Activated CD4-positive, CD25-positive, alpha-beta regulatory T cell treated with anti-CD3 and anti-CD28 coated beads, Interleukin-2, amount 50 U/mL, for 16 hours (primary cell): ENCODE measurements at places on chromosomes 7 and 10.

DNA sequence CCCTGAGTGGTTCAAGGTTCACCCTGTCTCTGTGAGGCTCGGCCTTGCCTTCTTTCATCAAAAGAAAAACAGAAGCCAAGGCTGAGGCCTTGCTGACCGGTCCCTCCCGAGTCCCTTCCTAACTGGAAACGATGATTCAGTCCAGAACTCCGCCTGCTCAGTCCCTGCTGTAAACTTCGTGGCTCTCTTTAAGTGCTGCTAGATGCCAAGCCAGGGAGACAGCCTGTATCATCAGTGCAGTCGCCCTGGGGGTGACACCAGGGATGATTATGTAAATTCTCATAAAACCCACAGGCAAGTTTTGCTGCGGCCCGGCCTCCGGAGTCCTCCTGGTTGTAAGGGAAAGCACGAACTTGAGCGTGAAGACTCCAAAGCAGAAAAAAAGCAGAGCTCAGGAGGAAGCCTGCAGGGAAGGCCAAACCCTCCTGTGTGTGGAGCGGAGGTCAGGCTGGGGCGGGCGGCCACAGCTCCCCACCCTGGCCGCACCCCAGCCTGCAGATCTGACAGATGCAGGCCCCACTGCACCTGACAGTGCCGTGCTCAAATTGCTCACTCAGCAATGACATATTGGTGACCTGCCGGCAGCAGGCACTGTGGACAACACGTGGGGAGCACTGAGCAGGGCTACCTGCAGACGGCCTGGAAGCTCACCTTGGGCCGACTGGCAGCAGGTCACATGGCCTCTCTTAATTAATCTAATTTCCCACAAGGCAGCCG is 123.4 kb downstream of the DYNC2I1 start:
- no peak for DNase-seq

GRCh38 chr10:44898665-44899064 is 12.5 kb upstream of the TMEM72 start:
- DNase-seq = no peak

DNA sequence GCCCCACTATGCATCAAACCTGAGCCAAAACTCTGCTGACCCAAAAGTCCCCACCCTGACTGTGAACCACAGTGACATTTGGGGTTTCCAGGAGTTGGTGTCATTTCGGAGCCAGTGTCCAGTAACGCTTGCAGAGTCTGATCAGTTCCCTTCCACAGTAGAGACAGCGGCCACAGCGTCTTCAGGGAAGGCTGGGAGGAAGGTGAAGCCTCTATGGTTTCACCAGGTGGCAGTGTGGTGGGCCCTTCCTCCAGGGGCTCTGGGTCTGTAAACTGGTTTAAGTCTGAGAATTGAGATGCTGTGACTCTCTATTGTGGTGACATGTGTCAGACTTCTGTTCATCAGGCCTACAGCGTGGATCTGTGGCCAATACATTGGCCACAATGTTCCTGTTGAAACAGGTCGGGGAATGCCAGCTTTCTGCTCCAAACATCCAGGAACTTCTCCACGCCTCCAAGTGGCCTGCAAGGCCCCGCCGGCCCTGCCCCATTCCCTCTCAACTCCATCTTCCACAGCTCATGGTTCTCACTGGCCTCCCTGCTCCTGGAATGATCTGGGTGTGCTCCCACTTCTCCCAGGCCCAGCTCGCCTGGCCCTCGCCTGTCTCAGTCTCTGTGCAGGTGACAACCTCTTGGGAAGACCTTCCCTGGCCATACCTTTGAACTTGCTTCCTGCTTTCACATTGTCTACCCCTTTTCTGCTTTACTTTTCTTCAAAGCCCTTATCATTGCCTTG is 124.5 kb upstream of the FAM20C start:
- DNase-seq = no peak

DNA sequence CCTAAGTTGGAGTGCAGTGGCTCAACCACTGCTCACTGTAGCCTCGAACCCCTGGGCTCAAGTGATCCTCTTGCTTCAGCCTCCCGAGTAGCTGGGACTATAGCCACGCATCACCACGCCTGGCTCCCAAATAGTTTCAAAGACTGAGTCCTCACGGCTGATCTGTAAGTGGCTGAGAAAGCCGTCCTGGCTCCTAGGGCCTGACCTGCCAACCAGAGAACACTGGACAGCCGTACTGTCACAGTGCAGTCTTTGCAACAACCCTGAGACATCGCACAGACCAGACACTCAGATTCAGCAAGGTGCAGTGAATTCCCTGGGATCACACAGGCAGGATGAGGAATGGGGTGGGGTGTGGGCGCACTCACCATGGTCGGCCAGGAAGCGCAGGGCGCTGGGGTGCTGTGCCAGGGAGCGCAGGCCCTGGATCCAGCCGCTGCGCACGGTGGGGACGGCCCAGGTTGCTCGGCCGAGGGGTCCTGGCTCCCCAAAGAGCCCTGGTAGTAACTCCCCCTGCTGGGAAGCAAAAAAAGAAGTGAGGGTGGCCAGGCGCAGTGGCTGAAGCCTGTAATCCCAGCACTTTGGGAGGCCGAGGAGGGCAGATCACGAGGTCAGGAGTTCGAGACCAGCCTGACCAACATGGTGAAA is 10.7 kb downstream of the BRAT1 start:
- DNase-seq = no peak

DNA sequence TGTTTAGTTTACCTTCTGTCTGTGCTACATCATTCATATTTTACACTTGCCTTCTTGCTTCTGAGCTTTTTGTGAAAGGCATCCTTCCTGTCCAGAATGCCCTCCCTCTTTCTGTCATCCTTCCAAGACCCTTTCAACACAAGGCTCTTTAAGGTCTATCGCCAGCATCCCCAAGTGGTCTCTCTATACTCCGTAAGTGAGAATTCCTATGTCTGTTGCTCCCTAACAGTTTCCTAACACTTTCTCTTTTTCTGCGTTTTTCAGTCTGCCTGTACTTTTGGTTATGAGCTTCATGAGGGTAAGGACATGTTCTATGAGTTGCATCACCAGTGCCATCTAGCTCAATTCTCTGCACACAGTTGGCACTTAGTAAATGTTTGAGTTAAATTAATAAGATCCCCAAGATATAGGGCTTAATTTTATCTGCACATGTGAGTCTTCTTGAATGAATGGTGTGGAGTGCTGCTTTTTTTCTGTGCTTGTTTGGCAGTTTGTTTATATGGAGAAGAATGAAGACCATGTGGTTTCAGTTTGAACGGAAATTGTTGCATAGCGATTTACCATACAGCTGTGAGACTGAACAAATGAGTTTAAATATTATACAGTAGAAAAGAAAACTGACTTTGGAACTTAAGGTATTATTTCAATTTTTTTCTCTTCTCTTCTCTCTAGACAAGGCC is 29.4 kb downstream of the RABGEF1 start:
- no peak for DNase-seq

DNA sequence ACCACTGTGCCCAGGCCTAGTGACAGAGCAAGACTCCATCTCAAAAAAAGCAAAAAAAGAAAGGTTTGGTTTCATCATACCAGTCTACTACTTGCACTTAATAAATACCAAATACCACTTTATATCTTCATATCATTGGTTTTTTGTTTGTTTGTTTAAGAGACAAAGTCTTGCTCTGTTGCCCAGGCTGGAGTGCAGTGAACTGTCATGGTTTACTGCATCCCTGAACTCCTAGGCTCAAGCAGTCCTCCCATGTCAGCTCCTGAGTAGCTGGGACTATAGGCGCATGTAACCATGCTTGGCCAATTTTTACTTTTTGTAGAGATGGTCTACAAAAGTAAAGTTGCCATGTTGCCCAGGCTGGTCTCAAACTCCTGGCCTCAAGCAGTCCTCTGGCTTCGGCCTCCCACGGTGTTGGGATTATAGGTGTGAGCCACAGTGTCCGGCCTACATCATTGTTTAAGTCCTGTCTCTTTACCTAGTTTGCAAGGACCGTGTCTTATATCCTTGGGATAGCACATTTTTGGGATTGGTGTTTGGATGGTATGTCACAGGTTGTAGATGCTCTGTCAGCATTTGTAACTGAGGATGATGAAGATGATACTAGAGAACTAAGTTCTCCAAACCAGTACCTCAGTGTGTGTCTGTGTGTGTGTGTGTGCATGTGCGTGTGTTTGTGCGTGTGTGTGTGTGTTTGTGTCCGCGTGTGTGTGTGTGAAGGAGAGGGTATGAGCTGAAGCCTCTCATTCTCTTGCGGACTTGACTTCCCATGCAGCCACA is 9.3 kb downstream of the LMTK2 start:
- no peak for DNase-seq

DNA sequence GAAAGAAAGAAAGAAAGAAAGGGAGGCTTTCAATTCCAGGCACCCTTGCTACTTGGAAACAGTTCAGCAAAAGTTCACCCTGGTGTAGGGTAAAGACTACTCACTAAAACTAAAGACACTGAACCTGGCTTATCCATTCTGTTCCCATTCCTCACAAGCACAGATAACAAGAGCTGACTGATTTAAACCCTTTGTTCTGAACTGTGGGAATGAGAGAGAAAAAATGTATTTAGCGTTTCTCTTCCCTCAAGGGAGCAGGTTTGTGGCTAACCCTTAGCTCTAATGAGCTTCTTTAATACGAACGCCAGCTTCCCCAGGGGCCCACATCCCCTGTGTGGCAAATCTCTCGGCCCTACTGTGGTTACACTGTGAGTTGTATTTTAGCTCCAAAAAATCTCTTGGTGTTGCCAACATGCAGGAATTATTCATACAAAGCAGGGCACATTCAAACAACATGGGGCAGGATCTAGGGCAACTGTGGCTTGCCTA is 23.3 kb downstream of the PRTFDC1 start:
- no peak for DNase-seq

- DNase-seq = no peak
Measured at GRCh38 chr10:118310822-118311221, 31.3 kb downstream of the FAM204A start.

GRCh38 chr7:27737616-27738015 is 2.3 kb upstream of the TAX1BP1 start:
- DNase-seq = no peak

GRCh38 chr10:17792991-17793390 is 16.2 kb upstream of the MRC1 start:
- no peak for DNase-seq

DNA sequence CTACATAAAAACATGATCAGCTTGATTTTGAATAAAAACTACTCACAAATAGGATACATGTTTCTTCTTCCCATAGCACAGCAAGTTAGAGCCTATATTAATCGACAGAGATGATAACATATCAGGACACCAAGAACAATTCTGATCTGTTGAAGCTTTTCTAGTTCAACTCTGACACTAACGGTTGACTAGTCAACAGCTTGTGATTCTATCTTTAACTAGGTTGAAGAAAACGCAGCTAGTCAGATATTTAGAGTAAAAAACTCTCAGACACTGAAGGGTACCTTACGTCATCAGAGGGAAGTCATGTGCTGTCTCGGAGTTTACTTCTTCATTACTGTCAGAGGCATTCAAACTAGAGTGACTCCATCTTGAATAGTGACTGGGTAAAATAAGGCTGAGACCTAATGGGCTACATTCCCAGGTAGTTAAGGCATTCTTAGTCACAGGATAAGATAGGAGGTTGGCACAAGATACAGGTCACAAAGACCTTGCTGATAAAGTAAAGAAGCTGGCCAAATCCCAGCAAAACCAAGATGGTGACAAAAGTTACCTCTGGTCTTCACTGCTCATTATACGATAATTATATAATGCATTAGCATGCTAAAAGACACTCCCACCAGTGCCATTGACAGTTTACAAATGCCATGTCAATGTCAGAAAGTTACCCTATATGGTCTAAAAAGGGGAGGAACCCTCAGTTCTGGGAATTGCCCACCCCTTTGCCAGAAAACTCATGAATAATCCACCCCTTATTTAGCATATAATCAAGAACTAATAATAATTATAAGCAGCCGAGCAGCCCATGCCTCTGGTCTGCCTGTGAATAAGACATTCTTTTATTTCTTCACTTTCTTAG is 21.3 kb downstream of the CCDC71L start:
- DNase-seq = no peak

GRCh38 chr10:91799612-91799975 is 1.4 kb downstream of the TNKS2 start:
- no peak for DNase-seq

- no peak for DNase-seq
Measured at GRCh38 chr7:47804767-47805545, 143.3 kb downstream of the PKD1L1 start.

GRCh38 chr7:23333671-23334246 is 34.6 kb downstream of the MALSU1 start:
- DNase-seq = no peak

GRCh38 chr7:69674701-69675182 is 76.5 kb downstream of the AUTS2 start:
- no peak for DNase-seq

DNA sequence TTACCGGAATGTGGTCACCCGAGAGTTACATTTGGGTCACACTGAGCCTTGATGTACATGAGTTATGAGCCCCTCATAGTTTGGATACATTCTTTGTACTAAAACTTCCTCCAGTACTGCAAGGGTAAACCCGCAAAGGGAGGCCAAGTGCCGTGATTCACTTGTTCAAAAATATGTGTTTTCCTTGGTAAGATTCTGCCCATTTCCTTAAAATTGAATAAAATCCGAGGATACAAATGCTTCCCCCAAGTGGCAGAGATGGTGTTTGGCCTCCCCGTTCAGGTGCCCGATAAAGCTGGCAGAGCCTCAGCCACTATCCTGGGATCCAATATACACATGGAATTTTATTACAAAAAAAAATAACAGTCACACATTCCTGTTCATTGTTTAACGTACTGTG is 268.3 kb downstream of the DIP2C start:
- DNase-seq = no peak

DNA sequence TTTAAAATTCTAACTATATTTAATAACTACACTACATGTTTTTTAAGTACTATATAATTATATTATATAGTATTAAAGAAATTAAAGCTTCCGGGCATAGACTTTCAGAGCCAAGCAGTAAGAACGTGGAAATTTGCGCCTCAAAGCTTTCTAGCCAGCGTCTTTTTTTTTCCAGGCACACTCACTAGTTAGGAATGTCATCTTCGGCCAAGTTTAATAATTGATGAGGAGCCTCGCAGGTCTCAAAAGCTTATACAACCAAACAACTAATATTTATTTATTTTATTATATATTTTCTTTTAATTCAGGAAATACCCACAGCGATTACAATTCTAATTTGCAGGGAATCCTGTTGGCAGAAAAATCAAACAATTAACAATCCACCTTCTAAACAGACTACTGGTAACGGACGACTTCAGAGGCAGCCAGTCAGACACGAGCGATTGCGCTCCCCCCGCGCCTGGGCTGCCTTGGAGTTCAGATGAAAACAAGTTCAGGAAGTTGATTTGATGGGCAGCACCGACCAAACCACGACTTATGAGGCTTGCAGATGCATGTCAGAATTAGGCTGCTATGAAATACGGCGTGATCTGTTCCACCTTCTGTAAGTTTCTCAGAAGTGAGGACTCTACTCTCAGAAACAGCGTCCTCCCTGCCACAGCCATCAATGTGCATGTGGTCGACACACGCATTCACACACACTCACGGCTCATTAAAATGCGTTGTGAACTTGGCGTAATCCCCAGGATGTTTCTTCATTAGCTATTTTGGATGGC is 431.8 kb upstream of the MGMT start:
- DNase-seq = peak; percentile 22
